ENCODE measurements at places on chromosomes 4 and X.

- no peak for DNase-seq
These were observed 16.6 kb upstream of the PTCHD1 start for GRCh38 chrX:23317799-23318724.

DNA sequence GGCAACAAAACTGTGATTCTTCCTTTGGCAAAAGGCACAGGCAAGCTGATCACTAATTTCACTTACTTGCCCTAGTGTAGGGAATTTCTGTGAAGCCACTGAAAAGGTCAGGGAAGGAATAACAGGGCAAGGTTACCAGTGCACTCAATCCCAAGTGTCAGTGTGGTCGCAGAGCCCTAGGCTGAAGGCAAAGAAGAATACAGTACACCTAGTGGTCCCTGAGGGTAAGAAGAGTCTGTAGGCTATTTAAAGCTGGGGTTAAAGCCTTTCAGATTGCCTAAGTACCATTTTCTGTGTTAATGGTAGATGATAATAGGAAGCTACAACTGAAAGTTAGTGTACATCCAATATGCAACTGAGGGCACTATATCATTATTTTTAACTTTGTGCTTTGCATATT is 173.6 kb upstream of the NRK start:
- DNase-seq: no peak

DNA sequence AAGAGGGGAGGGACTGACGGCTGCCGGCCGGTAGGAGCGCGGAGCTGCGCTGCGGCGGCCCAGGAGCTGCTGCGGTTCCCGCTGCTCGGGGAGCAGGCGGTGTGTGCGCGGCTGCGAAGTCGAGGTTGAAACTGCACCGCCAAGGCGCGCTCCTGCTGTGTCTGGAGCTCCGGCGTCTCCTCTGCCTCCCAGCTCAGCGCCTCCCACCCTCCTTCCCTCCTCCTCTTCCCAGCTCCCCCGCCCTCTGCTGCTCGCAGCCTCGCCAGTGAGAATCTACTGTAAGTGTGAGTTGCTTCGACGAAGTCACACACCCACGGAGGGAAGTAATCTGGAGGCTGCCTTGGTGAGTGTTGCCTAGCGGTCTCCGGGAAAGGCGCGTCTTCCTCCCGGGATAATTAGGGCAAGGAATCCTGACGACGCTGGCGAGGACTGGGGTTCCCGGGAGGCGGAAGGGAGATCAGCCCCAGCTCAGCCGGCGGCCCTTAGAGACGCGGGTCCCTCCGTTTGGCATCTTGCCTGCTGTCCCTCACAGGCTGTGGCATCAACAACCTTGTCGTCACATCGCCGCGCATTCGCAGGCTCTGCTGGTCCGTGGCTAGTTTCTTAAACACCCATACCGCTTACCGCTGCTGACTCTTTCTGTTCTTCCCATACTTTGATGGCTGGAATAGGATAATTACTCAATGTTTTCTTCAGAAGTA is at the start of gene EPHA5:
Gene EPHA5 (minus strand): TSS at position 159 of the 701 bp plus-strand sequence. CDS start 747 bp downstream, outside the sequence.
- peak; percentile 75 for DNase-seq

- DNase-seq: no peak
These were observed 954.1 kb upstream of the INTU start for GRCh38 chr4:126678618-126679017.

GRCh38 chrX:25343060-25343459 is 327.3 kb upstream of the ARX start:
- DNase-seq: peak; percentile 23

DNA sequence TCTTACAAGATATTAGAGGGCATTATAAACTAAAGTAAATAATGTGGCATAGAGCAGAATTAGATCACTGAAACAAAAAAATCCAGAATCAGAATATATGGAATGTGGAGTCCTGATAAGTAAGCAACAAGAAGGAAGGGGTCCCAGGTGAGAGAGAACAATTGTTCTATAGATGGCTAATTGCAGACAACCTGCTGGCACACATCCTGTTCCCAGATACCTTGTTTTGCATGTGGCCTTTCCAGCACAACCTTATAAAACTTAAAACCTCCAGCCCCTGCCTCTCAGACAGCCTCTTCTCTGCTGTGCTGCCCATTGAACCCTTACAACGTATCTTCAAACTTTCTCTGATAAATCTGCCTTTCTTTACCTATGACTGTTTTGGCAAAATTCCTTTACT is 4.7 kb upstream of the ZNF674 start:
- no peak for DNase-seq

DNA sequence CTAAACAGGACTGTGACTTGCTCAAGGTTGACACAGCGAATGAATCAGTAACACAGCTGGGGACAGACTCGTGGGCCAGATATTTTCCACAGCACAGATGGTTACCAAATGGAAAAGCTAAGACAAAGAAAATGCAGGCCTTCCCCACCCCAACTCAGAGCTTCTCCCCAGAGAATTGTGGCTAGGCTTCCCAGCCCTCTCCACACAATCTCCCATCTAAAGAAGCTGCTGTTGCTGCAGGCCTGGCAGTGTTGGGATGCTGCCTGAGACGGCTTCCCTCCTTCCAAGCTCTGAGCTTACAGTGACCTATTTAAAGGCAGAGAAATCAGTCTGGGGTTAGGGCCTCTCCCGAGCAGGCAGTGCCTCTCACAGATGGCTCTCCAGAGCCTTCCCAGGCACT is 46.5 kb upstream of the PGRMC1 start:
- DNase-seq: no peak

DNA sequence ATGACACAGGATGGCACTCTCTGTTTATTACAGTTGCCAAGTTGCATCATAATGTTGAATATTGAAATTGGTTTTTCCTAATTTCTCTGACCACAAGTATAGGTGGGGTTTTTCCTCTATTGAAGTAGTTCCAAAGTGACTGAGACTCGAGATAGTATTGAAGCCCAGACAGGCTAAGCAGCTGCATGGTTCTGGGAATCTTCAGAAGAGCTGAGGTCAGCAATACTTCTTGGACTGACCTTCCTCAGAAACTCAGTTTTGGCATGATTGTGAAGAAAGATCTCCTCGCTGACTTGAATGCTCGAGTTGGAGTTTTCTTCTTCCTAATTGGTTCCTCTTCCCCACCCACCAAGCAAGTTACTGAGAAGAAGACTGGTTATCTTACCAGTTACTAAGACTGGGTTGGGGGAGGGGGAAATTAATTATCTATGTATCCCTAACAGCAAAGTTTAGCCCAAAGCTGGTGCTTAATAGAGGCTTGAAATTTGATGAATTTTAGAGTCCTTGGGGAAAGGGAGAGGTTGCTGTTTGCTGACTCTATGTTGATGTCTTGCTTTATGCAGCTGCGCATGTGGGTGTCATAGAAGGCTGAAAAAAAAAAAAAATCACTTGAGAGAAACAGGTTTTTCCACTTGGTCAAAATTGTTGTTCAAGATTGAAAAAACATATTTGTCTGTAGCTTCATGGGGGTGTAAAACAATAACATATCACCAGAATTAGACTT is 91.1 kb downstream of the P2RY10 start:
- no peak for DNase-seq

DNA sequence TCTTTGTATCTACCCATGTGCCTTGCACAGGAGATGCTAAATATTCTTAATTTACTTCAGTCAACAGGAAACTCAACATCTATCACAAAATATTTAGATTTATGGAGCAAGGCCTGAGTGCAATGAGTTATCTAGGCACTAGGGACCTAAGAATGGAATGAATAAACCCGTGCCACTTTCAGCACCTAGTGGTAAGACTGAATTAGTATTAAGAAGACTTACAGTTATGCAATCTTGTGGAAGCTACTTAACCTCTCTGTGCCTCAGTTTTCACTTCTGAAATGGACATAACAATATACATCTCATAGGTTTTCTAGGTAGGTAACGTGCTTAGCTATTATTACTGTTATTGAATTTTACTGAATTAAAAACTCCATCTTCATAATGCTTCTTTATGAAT is 144.6 kb upstream of the MAP3K15 start:
- DNase-seq: no peak

DNA sequence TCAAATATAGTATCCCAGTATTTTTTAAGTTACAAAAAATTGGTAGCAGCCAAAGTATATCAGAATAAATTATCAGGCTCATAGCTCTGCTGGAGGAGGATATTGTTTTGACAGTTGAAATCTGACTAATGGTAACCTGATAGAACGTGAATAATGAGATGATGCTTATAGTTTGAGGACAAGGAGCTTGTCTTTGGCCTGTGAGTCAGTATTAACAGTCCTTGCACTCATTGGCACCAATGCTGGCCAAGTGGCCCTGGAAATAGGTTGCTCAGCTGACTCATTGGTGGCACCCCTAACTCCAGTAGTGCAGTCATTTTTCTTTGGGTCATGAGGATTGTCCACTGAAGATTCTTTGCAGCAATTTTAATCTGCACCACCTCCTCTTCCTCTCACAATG is 203.3 kb upstream of the JADE1 start:
- DNase-seq: no peak

GRCh38 chr4:101037938-101038413 is 309.4 kb downstream of the PPP3CA start:
- DNase-seq: no peak

- DNase-seq: no peak
These were observed 61.4 kb upstream of the TMEM150C start for GRCh38 chr4:82623121-82623683.

GRCh38 chr4:183788308-183788905 is 116.7 kb upstream of the STOX2 start:
- no peak for DNase-seq

DNA sequence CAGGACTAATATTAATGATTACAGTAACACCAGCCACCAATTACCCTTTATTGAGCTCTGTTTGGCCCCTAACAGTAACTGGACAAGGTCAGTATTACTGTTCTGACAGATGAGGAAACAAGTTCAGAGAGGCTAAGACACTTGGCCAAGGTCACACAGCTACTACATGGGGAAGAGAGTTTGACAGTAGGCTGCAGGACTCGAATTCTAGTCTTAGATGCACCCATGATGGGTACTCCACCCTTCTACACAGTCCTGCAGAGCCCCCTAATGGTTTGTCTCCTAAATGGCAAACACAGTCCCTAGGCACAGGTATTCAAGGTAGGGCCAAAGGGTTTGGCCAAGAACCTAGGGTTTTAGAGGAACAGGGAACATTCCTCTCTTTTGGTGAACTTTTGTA is 93.9 kb downstream of the NSUN7 start:
- DNase-seq: no peak

DNA sequence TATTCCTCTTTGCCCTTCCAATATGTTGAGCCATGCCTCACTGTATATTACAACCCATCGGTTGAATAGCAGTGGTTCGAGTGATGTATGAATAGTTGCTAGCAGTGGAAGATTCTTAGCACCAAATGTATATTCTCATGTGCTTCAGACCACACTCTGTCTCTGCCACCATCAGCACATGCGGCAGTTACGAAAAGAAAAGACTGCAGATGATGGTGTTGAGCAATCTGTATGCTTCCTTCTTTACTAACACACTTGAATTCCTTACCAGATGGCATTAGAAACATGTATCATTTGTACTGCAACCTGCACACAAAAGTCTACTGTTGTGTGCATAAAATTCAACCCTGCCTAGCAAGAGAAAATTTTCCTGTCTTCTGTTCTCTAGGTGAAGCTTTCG is 214.6 kb downstream of the ENOX2 start:
- no peak for DNase-seq

GRCh38 chrX:9369802-9370291 is 95.0 kb upstream of the TBL1X start:
- no peak for DNase-seq

GRCh38 chrX:43590150-43590549 is 65.9 kb upstream of the MAOA start:
- DNase-seq: no peak

- DNase-seq: no peak
These were observed 19.6 kb downstream of the PTPN13 start for GRCh38 chr4:86613734-86614133.

- no peak for DNase-seq
These were observed 4.1 kb downstream of the DCK start for GRCh38 chr4:70997546-70997945.
